Activated CD4-positive, alpha-beta T cell treated with anti-CD3 and anti-CD28 coated beads, Interleukin-2, amount 10 ng/mL, durations not matched to agents 24 days and 14 days (primary cell): ENCODE measurements at places on chromosomes 3 and 15. TPM values are rescaled to one million over a fixed set of nuclear protein-coding genes. Genes with fewer than 3 reads are reported as not detected.

Gene SACM1L
- 88.0 and 91.7 TPM in 2 replicates for total RNA-seq

- peak; percentile 88 for DNase-seq
- H3K4me1 ChIP-seq = peaks cover 7% of the 10 kb centered on the region
- peak overlapping the region; percentile 44 for H3K4me3 ChIP-seq
- peaks cover 45% of the 10 kb centered on the region for H3K27me3 ChIP-seq
- H3K27ac ChIP-seq = no peak overlapping the region
These were observed 1.7 kb upstream of the LINGO1 start for GRCh38 chr15:77634266-77634962.

- no peak for DNase-seq
- H3K27ac ChIP-seq = no peak overlapping the region
- H3K4me1 ChIP-seq = no peaks in the 10 kb centered on the region
These were observed 435.3 kb upstream of the KCNMB2 start for GRCh38 chr3:178100908-178101307.

DNA sequence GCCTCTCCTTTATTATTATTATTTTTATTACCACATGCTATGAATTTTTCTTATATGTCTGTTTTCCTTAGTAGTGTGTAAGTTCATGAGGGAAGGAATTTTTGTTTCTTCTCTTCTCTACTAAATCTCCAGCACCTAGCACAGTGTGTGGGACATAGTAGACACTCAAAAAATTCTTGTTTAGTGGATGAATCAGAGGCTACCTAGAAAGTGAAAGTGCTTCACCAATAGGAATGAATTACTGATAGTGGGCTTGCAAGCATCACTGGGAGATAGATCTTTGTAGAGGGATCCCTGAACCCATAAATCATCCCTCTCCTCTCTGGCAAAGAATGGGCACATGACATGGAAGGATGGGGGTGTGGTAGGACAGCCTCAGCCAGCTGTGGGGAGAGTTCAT, 8.5 kb downstream of the SPTBN5 start:
- H3K4me1 ChIP-seq = peaks cover 14% of the 10 kb centered on the region
- no peak overlapping the region for H3K4me3 ChIP-seq
- DNase-seq = no peak

- DNase-seq = no peak
- H3K27ac ChIP-seq = no peak overlapping the region
- peaks cover 4% of the 10 kb centered on the region for H3K36me3 ChIP-seq
- H3K4me3 ChIP-seq = no peak overlapping the region
These were observed 37.8 kb downstream of the MAP4 start for GRCh38 chr3:47978386-47978785.

- H3K4me3 ChIP-seq = peak overlapping the region; percentile 5
- DNase-seq = peak; percentile 79
- peaks cover 3% of the 10 kb centered on the region for H3K36me3 ChIP-seq
- H3K27me3 ChIP-seq = no peaks in the 10 kb centered on the region
- peaks cover 14% of the 10 kb centered on the region for H3K4me1 ChIP-seq
These were observed 42.0 kb upstream of the SKOR1 start for GRCh38 chr15:67783303-67783702.

Gene SLC22A14
- total RNA-seq = not detected in 2 replicates

DNA sequence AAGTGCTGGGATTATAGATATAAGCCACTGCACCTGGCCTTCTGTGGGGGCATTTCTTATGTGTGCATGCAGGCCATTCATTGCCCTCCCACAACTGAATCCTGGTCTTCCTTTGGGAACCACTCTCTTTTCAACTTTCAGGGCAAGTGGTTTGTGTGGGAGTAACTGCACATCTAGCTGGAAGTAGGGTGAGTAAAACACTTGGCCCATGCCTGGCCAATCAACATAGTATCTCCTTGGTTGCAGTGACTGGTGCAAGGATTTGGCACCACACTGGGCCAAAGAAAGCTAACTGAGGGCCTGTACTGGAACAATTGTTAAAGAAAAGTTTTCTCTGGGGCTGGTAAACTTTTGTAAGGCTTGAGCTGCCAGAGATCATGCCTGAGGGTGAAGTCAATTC, 189.2 kb upstream of the FEZF2 start:
- no peak for DNase-seq
- H3K4me1 ChIP-seq = no peaks in the 10 kb centered on the region
- H3K4me3 ChIP-seq = no peak overlapping the region
- no peaks in the 10 kb centered on the region for H3K36me3 ChIP-seq

Gene SLC2A2
- total RNA-seq = not detected in 2 replicates

Gene ATP13A4
- total RNA-seq = 0.88 and 2.1 TPM in 2 replicates

DNA sequence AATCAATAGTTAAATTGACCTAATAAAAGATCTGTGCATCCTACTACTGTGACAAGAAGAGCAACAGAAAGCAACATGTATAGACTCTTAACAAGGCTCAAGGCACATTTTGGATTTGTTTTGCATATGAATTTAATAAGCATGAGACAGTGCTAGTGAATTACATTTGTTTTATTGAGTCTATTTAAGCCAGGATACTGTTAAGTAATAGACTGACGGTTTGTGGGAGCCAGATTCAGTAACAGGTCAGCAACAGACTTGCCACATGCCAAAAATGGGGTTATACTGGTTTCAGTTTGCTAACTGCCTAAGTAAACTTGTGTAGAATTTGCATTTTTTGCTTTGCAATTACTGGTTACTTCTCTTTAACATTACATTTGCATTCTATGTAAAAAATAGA, 54.0 kb downstream of the MBNL1 start:
- H3K27ac ChIP-seq = peak overlapping the region; percentile 71
- H3K27me3 ChIP-seq = no peaks in the 10 kb centered on the region
- peak overlapping the region; percentile 43 for H3K4me3 ChIP-seq
- H3K4me1 ChIP-seq = peaks cover 63% of the 10 kb centered on the region

Gene LTK
- total RNA-seq = not detected in 2 replicates

Gene SGO1
- total RNA-seq = 20.0 and 23.6 TPM in 2 replicates

Gene ACTRT3
- total RNA-seq = 0.85 and 1.1 TPM in 2 replicates
